Urinary bladder (tissue), 4 donors: ENCODE measurements at places on chromosomes 3 and 15. TPM values are rescaled to one million over a fixed set of nuclear protein-coding genes. Genes with fewer than 3 reads are reported as not detected.

AMOTL2 gene
- 49.6 TPM for polyA plus RNA-seq

ISY1 gene
- polyA plus RNA-seq, result 34.8 TPM

CYP11A1 gene
- polyA plus RNA-seq, result 0.38 TPM

SLC28A2 gene
- not detected for polyA plus RNA-seq

GOLGA6L9 gene
- 2.0 TPM for polyA plus RNA-seq

LAMB2 gene
- polyA plus RNA-seq, result 366 TPM

GOLGA8G gene
- not detected for polyA plus RNA-seq

SKOR1 gene
- polyA plus RNA-seq, result 0.60 TPM

DNASE1L3 gene
- 5.4 TPM for polyA plus RNA-seq

RLBP1 gene
- polyA plus RNA-seq, result not detected

NPAP1 gene
- polyA plus RNA-seq, result 0.03 TPM

SLC51B gene
- polyA plus RNA-seq, result 0.44 TPM

PEX11A gene
- polyA plus RNA-seq, result 10.6 TPM

POLR2M gene
- 195 TPM for polyA plus RNA-seq

SLCO3A1 gene
- 12.8 TPM for polyA plus RNA-seq

RTP1 gene
- not detected for polyA plus RNA-seq

ZWILCH gene
- 5.2 TPM for polyA plus RNA-seq

CHRNA5 gene
- 2.6 TPM for polyA plus RNA-seq

GATM gene
- 21.8 TPM for polyA plus RNA-seq

CFAP92 gene
- 0.62 TPM for polyA plus RNA-seq

GOLGA8T gene
- polyA plus RNA-seq, result 0.13 TPM

NR2E3 gene
- polyA plus RNA-seq, result 0.06 TPM

SAMMSON gene
- 0.75 TPM for polyA plus RNA-seq

P2RY1 gene
- polyA plus RNA-seq, result 4.1 TPM

MESP2 gene
- polyA plus RNA-seq, result 0.10 TPM

HTR3E gene
- polyA plus RNA-seq, result not detected

P2RY14 gene
- 4.7 TPM for polyA plus RNA-seq

ZNF620 gene
- 2.1 TPM for polyA plus RNA-seq

TMEM108 gene
- polyA plus RNA-seq, result 23.8 TPM

ANKUB1 gene
- polyA plus RNA-seq, result not detected

VEPH1 gene
- 0.37 TPM for polyA plus RNA-seq

WDR53 gene
- polyA plus RNA-seq, result 13.2 TPM

TIMP4 gene
- polyA plus RNA-seq, result 25.1 TPM

PYDC2 gene
- not detected for polyA plus RNA-seq

CLRN1 gene
- polyA plus RNA-seq, result not detected

PDIA5 gene
- polyA plus RNA-seq, result 29.0 TPM

KLHL40 gene
- 0.06 TPM for polyA plus RNA-seq

FHIT gene
- polyA plus RNA-seq, result 4.5 TPM

RAP2B gene
- 6.1 TPM for polyA plus RNA-seq

FANCI gene
- polyA plus RNA-seq, result 4.3 TPM

SEMA6D gene
- 2.5 TPM for polyA plus RNA-seq

ALG1L2 gene
- polyA plus RNA-seq, result not detected

LSAMP gene
- 7.9 TPM for polyA plus RNA-seq

XIRP1 gene
- 0.03 TPM for polyA plus RNA-seq

TM4SF18 gene
- 3.2 TPM for polyA plus RNA-seq

SHC4 gene
- 0.68 TPM for polyA plus RNA-seq

TMEM207 gene
- polyA plus RNA-seq, result not detected

A4GNT gene
- not detected for polyA plus RNA-seq

RPS27L gene
- 97.4 TPM for polyA plus RNA-seq

GPR176 gene
- 4.9 TPM for polyA plus RNA-seq

CYP1A2 gene
- polyA plus RNA-seq, result not detected

ATR gene
- polyA plus RNA-seq, result 8.1 TPM

FGF12 gene
- polyA plus RNA-seq, result 0.72 TPM

ZNF148 gene
- polyA plus RNA-seq, result 12.1 TPM

CEMIP gene
- 0.25 TPM for polyA plus RNA-seq
